ENCODE measurements at places on chromosomes 2 and 18.

DNA sequence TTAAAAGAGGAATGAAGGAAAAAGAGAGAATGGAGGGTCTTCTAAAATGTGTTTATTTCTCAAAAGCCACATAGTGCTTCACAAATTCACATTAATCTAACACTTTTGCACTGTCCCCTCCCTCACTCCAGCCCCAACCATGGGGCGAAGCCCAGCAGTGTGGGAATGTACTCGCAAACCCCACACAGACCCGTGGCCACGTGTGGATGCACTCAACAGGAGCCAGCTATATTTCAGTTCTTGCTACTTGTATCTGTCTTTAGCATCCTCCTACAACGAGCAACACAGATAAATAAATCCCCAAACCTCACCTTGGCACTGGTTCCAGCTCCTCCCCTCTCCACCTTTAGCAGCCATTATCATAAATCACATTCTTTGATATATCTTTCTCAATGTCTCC, 91.9 kb upstream of the TMEM200C start:
- no peak for DNase-seq

GRCh38 chr18:9898792-9899549, 13.2 kb downstream of the TXNDC2 start:
- DNase-seq, result no peak

DNA sequence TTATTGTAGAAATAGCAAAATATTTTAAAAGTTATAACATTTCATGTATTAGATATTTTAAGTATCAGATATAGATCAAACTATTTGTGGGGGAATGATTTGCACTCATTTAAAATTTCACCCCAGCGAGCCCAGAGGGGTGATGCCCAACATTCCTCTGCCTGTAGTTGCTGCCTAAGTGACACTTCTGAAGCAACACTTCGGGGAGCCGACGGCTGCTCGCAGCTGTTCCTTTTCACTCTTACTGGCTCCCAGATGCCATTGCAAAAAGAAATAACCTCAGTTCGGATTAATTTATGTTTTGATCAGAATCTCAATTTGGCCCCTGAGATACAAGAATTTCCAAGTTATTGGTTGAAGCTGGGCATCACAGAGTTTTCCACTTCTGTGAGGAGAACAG, 603.8 kb downstream of the PLCL1 start:
- DNase-seq, result no peak

DNA sequence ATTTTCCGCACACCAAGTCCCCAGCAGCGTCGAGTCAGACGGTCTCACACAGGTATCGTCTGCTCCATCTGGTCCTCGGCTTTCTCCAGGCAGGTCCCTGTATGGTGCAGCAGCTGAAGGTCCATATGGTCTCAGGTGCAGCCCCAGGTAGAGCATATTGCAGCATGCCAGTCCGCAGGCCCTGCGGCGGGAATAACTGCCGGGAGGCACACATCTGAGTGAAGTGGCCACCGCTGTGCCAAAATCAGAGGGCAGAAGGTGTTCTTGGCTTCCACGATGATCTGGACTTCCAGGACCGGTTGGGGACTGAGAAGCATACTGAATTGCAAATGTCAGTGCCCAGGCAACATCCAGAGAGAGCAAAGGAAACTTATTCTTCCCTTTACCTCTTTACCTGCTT, 320.3 kb downstream of the RNF144A start:
- no peak for DNase-seq

- no peak for DNase-seq
Observed at GRCh38 chr2:151927501-151928221, 99.4 kb upstream of the ARL5A start.

- DNase-seq, result peak; percentile 82
Observed at GRCh38 chr2:33810046-33810835, 211.1 kb upstream of the FAM98A start.

DNA sequence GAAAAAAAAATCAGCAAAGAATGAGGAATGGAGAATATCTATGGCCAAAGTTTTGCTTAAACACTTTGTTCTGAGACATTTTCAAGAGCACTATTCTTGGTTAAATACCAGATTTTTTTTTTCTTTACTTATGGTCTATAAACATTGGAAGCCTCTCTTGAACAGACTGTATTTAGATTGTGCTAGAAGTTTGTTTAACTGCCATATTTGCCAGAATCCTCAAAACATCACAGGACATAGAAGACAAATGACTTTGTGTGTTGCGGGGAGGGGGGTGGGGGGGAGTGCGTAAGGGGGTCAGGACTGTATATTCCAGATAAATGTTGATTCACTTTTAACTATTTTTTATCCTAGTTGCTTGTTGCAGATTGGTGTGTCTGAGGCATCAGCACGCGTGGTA, 262.0 kb downstream of the MEIS1 start:
- no peak for DNase-seq

GRCh38 chr2:62857139-62857931, 151.8 kb downstream of the EHBP1 start:
- DNase-seq, result no peak

GRCh38 chr18:35377875-35378573, 887 bp upstream of the ZNF396 start:
- peak; percentile 62 for DNase-seq

DNA sequence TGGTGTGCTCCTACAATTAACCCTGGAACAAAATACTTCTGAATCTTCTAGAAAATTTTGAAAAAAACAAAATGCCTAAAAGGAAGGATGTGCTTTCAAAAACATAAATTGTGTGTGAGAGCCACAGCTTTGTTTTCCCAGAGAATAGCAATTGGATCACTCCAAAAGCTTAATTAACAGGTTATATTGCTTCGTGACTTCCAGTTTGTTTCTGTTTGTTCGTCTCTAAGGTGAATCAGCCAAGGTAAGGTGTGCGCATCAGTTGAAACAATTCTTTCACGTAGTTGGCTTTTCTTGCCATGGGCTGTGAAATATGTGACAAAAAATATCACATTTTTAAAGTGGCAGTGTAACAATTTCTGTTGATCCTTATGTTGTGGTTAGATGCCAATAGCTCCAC, 90.3 kb upstream of the BARD1 start:
- DNase-seq, result no peak

DNA sequence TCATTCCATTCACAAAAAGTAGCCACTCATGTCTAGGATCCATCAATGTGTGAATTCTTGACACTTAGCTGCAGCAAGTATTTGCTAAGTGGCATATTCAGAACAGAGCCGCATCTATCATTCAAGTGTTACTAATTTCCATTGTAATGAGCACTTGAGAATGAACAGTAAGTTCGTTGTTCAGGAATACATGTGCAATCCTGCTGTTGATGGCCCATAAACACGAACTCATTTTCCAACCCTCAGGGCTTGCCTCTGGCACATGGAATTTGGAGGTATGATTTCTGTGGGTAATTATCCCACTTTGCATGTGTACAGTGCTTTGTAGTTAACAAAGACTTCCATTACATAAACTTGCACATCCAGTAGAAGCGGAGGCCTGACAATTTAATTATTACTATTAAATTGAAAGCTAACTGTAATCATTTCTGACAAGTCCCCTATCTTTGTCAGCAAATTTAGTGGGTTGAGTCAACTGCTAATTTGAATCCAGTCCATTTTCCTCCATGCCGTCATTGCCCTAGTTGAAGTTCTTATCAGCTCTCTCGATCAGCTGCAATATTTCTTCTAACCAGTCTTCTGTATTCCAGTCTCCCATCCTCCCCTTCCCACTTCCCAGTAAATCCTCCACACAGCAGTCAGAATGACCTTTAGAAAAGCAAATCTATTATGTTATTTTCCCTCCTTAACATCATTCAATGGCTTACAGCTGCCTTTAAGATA, 116.0 kb upstream of the AQP4 start:
- no peak for DNase-seq

DNA sequence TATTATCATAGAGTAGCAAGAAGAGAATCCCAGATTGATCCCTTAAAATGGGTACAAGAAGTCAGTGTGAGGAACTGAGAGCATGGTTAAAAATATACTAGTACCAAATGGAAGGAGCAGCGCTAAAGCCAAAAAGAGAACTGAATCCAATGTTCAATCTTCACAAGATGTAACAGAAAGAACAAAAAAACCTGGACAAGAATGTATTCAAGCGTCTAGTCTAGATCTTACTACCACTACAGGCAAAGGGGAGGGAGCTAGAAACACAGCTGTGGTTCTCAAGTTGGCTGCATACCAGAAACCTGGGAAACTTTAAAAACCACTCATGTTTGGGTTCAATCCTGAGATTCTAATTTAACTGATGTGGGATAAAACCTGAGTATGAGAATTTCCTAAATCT, 57.5 kb downstream of the PIAS2 start:
- DNase-seq, result peak; percentile 8

DNA sequence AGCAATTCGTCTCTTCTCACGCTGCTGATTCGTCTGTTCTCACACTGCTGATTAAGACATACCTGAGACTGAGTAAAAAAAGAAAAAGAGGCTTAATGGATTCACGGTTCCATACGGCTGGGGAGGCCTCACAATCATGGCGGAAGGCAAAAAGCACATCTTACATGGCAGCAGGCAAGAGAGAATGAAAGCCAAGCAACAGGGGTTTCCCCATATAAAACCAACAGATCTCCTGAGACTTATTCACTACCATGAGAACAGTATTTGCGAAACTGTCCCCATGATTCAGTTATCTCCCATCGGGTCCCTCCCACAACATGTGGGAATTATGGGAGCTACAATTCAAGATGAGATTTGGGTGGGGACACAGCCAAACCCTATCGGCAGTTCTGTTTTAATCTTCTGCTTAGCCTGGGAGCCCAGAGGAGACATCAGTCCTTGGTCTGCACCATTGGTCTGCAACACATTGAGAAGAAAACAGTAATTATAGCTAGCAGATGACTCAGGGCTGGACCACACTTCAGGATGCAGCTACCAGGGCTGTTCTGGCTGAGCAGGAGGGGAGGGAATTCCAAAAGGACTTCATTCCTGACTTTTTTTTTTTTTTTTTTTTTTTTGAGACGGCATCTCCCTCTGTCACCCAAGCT, 69.4 kb downstream of the CABLES1 start:
- peak; percentile 46 for DNase-seq

DNA sequence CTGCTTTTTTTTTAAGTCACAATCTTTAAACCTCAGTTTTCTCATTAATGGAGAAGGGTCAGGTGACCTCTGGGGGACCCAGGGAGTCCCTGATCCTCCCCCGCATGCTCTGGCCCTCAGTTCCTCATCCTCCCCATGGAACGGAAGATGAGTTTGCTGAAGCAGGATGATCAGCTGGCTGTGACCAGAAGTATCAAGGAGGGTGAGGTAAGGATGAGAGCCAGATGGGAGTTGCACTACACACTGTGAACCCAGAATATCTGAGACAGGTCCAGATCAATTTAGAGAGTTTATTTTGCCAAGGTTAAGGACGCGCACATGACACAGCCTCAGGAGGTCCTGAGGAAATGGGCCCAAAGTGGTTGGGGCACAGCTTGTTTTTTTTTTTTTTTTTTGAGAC, 3.8 kb downstream of the CATIP start:
- DNase-seq, result no peak

- peak; percentile 50 for DNase-seq
Observed at GRCh38 chr18:59733421-59733820, 36.2 kb upstream of the CCBE1 start.

GRCh38 chr2:79855264-79856006, 342.6 kb downstream of the CTNNA2 start:
- DNase-seq, result peak; percentile 31

- DNase-seq, result no peak
Observed at GRCh38 chr2:59256290-59256689, 1015.2 kb upstream of the FANCL start.

- no peak for DNase-seq
Observed at GRCh38 chr2:112674229-112674628, 28.5 kb downstream of the SLC20A1 start.

DNA sequence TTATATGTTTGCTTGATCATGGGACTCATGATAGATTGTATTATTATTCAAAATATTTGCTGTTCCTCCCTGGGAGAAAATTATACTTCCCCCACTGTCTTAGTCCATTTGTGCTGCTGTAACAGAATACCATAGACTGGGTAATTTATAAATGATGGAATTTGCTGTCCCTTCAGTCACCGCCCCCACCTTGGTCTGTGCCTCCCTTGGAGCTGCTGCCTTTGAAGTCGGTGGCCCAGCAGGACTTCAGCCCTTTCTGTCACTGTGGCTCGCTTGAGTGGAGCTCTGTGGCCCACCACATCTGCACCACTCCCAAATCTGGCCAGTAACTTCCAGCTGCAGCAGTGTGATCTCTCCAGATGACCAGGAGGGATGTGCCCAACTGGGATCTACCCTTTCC, 200.8 kb downstream of the AGPS start:
- no peak for DNase-seq
